ENCODE measurements at places on chromosomes 5 and 9.

DNA sequence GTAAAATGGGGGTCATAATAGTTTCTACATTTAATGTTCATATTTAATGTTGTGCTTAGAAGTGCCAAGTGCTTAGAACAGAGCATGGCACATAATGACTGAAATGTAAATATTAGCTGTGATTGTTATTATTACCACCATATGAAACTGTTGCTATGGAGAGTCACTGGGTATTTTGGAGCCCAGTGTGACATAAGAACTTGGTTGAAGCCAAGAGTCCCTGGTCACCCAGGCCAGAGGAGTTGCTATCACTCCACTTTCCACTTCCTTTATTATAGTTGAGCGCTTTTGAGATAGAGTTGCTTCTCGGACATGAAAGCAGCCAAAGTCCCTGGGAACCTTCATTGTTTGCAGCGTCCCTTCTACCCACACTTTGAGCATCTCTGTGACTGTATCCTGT is 77.1 kb downstream of the MAP1B start:
- no peak for DNase-seq

DNA sequence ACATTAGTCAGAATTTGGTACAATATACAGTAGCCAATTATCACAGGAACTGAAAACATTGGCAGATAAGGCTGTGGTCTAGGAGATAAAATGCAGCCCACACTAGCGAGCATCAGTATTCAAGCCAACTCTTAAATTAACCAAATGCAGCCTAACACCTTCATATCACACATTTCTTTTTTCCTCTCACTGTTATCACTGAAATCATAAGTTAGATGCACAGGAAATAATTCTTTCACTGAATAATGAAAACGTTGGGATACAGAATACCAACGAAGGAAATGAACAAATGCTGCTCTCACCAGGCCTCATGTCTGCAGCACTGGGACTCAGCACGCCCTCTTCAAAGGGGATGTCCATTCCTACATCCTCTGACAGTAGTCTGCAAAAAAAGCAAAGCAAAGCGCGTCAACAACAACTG is 109.1 kb upstream of the PCA3 start:
- no peak for DNase-seq

DNA sequence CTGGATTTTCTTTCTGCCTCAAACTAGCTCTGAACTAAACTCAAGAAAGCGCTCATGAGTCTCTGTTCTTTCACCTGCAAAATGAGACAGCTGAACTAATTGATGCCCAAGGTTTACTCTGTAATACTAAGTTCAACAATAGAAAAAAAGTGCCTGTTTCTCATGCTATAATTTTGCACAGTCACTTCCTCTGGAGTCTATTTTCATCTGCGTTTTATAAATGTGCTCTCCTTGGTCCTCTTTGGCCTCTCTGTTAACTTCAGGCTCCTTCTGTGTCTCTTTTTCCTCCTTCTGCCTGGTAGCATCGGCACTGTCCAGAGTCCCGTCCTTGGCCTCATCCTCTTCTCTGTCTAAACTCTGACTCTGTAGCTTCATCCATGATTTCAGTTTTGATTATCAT is 311.9 kb upstream of the TLE4 start:
- DNase-seq = no peak

- no peak for DNase-seq
Measured at GRCh38 chr5:60455589-60455988, 244.4 kb downstream of the DEPDC1B start.

- DNase-seq = no peak
Measured at GRCh38 chr5:135569755-135570452, 8.9 kb downstream of the CXCL14 start.

DNA sequence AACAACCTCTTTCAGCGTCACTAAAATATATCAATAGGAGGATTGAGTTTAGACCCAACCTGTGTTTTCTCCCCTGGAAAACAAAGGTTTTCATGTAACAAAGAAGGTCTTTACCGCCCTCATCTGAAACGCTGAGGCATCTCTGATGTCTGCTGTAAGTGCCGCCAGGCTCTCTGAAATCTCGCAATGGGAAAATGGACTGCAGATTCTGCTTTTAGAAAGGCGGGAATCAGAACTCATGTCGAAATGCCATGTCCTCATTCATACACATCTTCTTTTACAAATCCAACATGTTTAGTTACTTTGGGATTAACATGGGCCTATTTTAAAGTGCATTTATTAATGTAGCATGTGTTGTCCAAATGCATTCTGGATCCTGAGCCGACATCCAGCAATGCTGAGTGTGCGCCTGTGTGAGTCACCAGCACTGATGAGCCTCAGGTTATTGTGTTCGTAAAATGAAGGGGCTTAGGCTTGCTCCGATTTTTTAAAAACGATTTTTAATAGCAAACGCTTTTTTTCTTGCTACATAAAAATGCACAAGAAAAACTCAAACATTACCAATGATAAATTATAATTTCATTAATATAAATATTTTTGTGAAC is 51.9 kb upstream of the PLEKHG4B start:
- no peak for DNase-seq

DNA sequence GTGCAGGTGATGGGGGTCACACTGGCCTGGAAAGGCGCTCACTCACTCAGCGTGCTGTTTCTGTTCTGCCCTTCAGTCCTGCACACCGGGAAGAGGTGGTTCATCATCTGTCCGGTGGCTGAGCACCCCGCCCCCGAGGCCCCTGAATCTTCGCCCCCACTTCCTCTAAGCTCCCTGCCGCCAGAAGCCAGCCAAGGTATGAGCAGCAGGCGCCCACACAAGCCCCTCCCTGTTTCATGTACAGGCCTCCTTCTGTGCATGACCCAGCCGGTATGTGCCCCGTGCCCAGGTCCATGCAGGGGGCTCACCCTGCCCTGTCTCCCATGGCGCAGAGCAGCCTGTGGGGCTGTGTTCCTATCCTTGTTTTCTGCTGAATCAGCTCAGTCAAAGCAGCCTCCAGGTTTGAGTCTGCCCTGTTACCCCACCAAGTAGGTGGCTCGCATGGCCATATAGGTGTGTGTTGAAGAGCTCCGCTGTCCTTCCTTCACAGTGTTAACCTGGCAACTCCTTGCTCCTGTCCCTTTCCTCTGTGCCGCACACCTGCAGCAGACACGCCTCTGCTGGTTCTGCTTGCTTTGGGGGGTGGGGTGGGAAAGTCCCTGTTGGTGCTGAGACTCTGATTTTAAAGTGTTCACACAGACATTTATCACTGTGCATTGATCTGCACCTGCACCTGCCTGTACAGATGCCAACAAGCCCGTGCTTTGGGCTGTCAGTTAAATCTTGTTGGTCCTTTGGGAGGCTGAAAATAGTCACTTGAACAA is 84.8 kb downstream of the WNK2 start:
- DNase-seq = no peak

GRCh38 chr5:151532416-151532815 is 58.7 kb downstream of the FAT2 start:
- no peak for DNase-seq

DNA sequence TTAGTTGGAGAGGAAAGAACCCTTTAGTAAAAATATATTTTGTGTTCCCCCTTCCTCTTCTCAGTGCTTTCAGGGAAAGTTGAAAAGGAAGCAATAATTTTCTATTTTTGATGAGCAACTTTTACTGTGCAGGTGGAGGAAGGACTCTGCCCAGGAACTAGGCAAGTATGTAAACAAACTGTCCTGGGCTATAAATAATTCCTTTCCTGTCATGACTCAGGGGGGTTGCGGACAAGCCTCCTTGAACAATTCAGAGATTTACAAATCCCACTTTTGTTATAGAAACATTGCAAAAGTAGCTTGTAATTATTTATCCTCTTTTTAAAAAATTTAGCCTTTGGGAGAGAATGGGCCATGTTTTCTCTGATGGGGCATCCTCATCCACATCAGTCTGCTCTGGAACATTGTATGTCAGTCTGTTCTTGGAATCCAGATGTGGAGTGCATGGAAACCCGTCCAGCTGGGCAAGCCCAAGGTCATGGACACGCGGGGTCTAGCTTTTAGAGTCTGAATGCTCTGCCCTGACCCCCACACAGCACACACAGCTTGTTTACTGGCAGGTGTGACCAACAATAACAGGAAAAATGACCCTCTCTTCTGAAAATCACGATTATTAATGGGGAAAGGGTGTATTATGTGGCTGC is 127.6 kb downstream of the GADD45G start:
- DNase-seq = no peak

- DNase-seq = no peak
Measured at GRCh38 chr9:129586245-129586644, 34.7 kb downstream of the C9orf50 start.

GRCh38 chr5:95668216-95668615 is 14.6 kb downstream of the SPATA9 start:
- DNase-seq = no peak

DNA sequence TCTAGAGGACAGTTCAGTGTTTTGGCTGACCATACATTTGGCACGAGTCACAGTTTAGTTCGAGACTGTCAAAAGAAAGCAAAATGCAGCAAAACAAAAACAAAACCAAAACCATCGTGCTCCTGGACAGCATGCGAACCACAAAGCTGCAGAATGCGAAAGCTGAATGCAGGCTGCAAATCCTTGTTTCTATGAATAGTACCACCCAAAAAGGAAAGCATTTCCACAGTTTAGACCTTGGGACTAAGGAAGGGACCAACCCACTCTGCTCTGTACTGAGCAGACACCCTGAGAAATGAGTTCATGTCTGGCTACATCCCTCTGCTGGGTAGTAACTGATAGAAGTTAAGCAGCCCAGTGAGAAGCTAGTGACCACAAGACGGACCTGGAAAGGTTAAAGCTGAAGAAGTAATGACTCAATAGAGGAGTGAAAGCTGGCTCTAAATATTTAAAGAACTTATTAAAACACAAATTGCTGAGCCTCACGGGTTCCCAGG is 3.9 kb downstream of the GCNT4 start:
- DNase-seq = no peak

- no peak for DNase-seq
Measured at GRCh38 chr5:159737263-159737662, 179.0 kb upstream of the ADRA1B start.

GRCh38 chr9:130372057-130372456 is 72.7 kb upstream of the ASS1 start:
- DNase-seq = no peak

DNA sequence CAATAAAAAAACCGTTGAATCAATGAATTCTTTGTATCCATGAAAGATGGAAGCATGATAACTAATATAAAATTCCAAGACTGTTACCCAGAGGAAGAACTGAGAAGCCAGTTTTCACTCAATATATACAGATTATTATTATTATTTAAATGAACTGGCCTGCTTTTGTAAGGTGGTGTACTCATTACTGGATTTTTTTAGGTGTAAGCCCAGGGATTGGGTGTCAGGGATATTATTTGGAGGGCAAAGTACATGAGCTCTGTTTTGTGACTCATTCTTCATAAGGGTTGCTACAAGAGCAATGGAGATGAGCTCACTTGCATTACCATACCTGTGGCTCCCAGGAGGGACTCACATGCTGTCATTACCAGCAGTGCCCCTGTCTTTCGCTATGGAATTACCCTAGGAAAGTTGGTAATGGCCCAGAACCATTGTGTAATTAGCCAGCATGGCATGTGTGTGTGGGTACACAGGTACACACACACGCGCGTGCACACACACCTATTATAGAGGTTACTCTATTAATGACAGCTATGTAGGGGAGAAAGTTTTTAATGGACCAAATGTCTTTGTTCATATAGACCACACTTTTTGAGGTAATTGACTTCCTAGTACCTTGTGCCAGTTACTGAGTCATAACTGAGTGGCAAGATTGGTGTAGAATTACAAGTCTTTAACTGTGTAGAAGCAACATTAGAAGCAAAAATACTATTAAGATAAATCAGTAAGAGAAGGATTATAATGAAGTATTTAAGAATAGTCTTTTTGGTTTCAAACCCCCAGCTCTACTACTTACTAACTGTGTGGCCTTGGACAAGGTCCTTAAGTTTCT is 143.4 kb downstream of the GDNF start:
- no peak for DNase-seq

DNA sequence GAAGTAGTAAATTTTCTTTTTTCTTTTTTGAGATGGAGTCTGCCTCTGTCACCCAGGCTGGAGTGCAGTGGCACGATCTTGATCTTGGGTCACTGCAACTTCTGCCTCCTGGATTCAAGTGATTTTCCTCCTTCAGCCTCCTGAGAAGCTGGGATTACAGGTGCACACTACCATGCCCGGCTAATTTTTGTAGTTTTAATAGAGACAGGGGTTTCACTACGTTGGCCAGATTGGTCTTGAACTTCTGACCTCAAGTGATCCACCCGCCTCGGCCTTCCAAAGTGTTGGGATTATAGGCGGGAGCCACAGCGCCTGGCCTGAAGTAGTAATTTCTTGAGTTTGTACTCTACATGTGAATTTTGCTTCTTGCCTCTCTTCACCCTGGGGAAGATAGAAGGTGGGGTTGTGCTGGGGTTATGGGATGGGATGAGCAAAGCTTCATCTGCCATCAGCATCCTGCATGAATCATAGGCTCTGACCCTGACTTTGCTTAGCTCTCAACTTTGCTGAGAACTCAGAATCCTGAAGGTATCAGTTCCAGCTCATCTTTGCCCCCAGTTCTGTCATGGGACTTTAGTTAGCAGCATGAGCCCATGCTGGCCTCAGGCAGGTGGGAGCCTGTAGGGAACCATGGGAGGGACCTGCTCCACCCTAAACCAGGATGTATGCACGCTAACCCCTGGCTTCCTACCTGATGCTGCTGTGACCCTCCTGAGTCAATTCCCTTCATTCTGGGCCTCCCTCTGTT is 9.3 kb upstream of the CCL21 start:
- DNase-seq = no peak

DNA sequence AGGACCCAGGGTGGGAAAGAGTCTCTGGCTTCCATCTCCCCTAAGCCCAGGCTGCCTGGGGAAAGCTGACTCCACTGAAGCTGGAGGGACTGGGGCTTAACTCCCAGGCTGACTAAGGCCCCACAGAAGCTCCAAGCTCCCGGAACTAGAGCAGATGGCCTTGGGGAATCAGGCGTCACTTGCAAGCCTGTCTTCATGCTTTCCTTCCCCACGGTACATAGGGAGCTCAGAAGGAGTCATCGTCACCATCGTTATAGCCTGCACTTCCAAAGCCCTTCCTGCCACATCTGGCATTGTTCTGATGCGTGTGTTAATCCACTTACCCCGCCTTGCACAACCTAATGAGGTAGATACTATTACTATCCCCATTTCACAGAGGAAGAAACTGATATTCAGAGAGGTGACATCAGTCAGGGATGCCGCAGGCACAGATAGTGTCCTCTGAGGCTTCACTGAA is 11.5 kb downstream of the AQP3 start:
- DNase-seq = no peak

- DNase-seq = no peak
Measured at GRCh38 chr5:99317136-99317535, 388.3 kb upstream of the CHD1 start.

GRCh38 chr9:90838098-90838497 is 36.5 kb downstream of the SYK start:
- DNase-seq = no peak

GRCh38 chr9:120716483-120716882 is 2.2 kb upstream of the MEGF9 start:
- DNase-seq = no peak

GRCh38 chr5:1523480-1523792 is 324 bp downstream of the LPCAT1 start:
- DNase-seq = no peak
